Myometrial cell (primary cell): ENCODE measurements at places on chromosomes 2 and 18. TPM values are rescaled to one million over a fixed set of nuclear protein-coding genes. Genes with fewer than 3 reads are reported as not detected.

The OSBPL1A gene
- total RNA-seq, result 16.8 and 20.2 TPM in 2 replicates

The CCDC138 gene
- 2.9 and 6.6 TPM in 2 replicates for total RNA-seq

The CXCR4 gene
- not detected in 2 replicates for total RNA-seq

The MARCO gene
- total RNA-seq, result not detected in 2 replicates

The FOXD4L1 gene
- not detected in 2 replicates for total RNA-seq

The REG3A gene
- total RNA-seq, result not detected in 2 replicates

The CCDC141 gene
- not detected in 2 replicates for total RNA-seq

The ALK gene
- not detected in 2 replicates for total RNA-seq

The ZCCHC2 gene
- total RNA-seq, result 1.6 and 2.3 TPM in 2 replicates

The TCF23 gene
- total RNA-seq, result not detected in 2 replicates

The ALLC gene
- total RNA-seq, result not detected in 2 replicates

The DYSF gene
- 0.58 TPM in 1 of 2 replicates, not detected in the other for total RNA-seq

The VIL1 gene
- not detected in 2 replicates for total RNA-seq

The UGT1A9 gene
- total RNA-seq, result not detected in 2 replicates

The MYCN gene
- total RNA-seq, result 1.2 TPM in 1 of 2 replicates, not detected in the other

The REG3G gene
- total RNA-seq, result not detected in 2 replicates

The PAX8 gene
- total RNA-seq, result 0.18 and 0.86 TPM in 2 replicates

The CNTNAP5 gene
- not detected in 2 replicates for total RNA-seq

The IL1F10 gene
- total RNA-seq, result not detected in 2 replicates

The IHH gene
- total RNA-seq, result not detected in 2 replicates

The REG1B gene
- total RNA-seq, result not detected in 2 replicates

The ABCG5 gene
- not detected in 2 replicates for total RNA-seq
